Cortex of kidney (tissue), 1 donor: ENCODE measurements at places on chromosomes 5 and 9.

DNA sequence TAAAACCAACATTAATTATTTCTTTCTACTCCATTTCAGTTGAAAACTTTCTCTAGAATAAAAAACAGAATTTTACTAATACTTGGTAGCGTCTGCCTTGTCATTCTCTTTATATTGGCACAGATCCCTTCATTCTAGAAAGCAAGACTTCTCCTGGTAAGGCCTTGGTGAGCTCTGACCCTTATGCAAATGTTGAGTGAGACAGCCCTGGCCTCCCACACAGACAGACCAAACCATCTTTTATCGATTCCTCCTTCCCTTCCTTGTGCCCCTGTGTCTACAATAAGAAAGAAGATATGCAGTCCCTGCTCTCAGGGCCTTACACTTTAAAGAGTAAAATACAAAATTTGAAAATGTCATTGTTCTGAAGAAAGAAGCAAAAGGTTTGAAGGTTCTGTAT lies 262.2 kb downstream of the EFNA5 start:
- no peak for DNase-seq

DNA sequence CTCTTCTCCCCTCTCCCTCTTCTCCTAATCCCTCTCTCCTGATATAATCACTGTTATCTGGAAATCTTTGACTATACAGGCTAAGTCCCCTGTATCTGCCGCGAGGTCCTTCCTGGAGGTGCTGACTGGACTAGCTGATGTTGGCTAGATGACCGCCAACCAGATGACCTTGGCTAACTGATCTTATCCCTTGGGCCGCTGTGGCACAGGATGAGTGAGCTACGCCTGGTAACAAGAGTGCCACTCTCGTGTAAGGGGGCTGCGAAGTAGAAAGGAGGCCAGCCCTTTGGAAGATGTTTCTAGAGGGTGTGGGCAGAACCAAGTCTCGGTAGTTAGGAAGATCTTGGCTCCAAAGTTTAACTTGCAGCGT lies 345 bp upstream of the PRRC1 start:
- DNase-seq = no peak

DNA sequence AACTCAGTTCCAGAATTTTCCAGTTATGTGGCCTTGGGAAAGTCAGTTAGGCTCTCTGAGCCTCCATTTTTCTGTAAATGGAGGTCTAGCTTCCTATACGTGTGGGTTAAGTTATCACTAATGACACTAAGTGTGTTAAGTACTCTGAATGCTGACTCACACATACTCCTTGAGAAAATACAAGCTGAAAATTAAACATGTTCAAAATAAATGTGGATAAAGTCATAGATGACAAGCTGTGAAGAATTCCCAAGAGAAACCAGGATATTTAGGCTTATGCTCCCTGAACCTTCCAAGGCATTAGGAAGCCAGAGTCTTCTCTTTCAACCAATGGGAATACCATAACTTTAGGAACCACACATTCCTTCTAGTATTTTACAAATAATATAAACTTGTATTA lies 58.1 kb downstream of the ABCA1 start:
- no peak for DNase-seq

DNA sequence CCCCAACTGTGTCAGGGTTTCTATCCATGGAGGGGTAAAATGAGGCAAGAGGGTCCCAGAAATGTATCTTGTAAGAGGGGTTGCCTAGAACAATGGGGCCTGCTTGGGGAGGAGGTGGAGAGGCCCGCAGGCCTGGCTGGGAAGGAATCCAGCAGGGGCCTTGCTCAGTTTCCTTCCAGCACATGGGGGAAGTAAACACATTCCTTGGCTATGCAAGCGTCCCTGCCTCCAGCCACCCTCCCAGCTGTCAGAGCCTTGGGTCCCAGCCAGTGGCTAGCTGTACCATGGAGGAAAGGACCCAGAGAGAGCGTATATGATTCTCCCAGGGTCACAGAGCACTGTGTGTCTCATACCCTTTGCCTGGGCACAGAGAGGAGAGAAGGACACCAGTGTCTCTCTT lies 71.1 kb upstream of the IL17B start:
- no peak for DNase-seq

- no peak for DNase-seq
Observed at GRCh38 chr9:105854026-105854782, 159.9 kb downstream of the TMEM38B start.

- no peak for DNase-seq
Observed at GRCh38 chr5:66644111-66644510, 47.9 kb downstream of the MAST4 start.

DNA sequence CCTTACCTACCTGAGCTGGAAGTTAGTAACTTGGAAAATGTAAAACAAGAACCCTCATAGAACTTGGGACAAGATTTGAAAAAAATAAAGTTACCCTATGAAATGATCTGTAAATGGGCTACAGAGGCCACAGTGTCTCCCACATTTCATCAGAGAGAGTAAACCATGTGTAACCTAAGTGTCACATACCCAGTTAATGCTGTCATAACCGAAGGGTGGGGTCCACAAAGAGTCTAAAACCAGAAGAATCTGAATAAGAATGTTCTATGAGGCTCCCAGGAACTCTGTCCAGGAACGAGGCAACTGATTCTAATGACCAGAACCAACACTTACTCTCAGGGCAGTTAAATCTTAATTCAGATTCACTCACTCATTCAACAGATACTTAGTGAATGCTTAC lies 1.0 kb upstream of the FAM13B start:
- no peak for DNase-seq

DNA sequence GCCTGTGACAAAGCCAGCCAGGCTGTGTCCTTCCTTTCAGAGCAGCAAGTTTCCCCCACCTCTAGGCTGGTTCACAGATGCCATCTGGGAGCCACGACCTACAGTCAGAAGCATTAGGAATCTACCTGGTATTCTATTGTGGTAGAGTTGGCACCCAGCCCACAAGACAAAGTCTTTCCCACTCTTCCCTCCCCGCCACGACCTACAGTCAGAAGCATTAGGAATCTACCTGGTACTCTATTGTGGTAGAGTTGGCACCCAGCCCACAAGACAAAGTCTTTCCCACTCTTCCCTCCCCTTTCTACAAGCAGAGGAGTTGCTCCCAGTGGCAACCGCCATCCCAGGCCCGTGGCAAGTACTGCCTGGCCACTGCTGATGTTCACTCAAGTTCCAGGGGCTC lies 157.8 kb upstream of the TNC start:
- DNase-seq = no peak

DNA sequence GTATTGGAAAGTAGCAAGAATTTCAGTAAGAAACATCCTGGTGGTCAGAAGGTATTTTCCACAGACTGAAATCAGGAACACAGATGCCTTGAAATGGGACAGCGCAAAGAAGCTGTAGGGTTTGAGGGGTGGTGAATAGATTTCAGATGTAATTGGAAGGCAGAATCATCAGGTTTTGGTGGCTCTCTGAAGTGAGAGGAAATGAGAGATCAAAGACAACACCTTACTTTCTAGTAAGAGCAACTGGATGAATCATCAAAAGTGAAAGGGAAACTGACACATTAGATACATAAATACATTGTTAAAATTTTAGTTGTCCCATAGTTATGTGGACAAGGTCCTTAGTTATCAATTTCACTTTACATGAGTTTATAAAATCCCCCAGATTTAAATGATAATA lies 188.2 kb upstream of the SLC27A6 start:
- no peak for DNase-seq

- no peak for DNase-seq
Observed at GRCh38 chr9:126401107-126401506, 74.5 kb downstream of the MVB12B start.

DNA sequence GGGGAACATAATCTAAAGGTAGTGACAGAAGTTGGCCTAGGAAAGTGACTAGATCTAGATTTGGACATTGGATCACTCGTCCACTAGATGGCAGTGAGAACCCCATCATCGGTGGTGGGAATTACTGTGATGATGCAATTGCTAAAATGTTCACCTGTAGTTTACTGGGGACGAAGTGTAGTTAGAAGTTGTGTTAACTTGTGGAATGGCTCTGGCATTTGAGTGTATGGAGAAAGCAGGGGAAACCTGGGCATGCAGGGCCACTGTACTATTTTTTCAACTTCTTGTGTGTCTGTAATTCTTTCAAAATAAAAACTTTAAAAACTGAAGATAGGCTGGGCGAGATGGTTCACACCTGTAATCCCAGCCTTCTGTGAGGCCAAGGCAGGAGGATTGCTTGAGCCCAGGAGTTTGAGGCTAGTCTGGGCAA lies 75.5 kb downstream of the PHAX start:
- no peak for DNase-seq

DNA sequence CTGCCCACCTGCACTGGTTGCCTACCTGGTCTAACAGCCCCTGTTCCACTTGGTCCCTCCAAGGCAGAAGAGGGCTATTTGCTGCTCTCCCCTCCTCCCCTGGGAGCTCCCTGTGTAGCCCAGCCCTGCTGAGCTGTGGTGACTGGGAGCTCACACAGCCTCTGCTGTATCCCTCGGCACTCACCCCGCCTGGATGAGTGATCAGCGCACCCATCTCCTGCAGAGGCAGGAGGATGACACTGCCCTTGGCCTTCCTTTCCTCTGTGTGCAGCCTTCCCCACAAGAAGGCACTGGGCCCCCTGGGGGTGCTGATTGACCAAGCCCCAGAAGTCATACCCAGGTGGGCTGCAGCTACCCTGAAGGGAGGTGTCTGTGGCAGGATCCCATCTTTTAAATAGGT lies 134.2 kb downstream of the ADAMTS2 start:
- no peak for DNase-seq

DNA sequence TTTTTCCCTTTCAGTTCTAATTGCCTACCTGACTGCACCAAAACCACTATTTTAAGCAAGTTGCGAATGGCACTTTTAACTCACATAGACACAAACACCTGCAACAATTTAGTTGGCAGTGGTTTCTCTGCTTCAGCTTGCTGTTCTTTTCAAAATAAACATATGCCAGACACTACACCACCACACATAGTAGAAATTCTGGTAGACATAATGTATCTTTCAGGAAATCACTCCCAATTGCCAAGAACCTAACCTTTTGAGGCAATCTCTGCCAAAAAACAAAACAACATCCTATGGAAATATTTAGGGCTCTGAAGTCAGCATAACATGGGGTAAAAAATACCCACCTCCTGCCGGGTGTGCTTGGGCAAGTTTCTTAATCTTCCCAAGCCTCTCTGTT lies 27.7 kb downstream of the GLIS3 start:
- no peak for DNase-seq

DNA sequence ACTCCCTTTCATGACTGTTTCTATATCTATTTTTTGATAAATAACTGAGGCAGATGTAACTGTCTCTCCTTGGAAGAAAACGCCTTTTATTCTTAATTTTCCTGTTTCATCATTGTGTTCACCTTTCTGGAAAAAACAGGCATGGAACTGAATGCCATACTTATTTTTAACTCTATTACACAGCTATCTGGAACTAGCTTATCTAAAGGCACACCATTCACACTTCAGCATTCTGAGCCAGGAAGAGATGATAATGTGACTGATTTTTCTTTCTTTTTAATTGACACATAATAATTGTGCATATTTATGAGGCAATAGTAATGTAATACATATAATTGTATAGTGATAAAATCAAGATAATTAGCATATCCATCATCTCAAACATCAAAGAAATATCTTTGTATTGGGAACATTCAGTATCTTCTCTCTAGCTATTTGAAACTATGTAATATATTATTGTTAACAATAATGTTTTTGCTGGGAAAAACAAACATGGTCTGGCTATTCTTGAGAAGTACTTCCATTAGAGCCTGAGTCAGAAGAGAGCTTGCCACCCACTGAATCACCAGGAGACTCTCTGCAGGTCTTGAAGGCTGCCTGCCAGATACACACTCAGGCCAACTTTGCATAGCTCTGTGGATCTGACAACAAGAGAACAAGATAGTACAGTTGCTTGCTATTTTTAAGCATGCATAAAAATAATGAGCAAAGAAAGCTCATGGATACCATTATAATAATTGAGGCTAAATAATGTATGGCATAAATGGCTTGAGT lies 501.0 kb upstream of the EDIL3 start:
- no peak for DNase-seq

- DNase-seq = no peak
Observed at GRCh38 chr9:14077672-14078071, 236.3 kb downstream of the NFIB start.

GRCh38 chr5:33257807-33258429 lies 182.8 kb upstream of the TARS1 start:
- DNase-seq = no peak

DNA sequence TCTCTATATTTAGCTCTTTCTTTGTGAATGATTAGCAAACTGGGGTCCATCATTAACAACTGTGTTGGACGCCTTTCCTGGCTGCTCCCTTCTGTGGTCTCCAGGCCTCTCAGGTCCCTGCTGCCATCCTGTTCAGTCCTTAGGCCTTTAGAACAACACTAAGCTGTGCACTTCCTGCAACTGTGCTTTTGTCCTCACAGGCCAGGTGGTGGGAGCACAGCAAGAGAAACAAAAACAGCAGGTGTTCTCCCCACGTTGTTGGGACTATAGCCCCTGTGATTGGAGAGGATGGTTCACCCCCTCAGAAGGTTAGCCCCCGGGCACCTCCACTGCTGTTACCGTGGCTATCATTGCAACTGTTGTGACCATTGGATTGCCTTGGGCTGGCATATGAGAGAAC lies 41.7 kb upstream of the CLINT1 start:
- DNase-seq = no peak

DNA sequence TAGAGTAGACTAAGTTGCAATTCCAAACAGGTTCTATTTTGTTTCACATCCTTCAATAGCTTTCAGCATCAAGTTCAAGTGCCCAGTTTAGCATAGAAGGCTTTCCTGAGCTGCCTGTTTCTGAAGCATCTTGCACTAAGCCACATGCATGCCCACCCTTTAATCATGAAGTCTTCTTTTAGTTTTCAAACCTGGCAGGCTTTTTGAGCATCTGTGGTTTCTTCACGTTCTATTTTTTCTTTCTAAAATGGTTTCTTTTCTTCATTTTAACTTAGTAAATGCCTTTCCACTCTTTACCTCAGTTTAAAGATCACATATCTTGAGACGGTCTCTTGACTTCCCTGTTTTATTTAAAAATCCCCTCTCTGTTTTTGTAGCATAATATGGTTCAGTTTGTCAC lies 360.1 kb downstream of the MAN2A1 start:
- DNase-seq = no peak
